SK-N-SH treated with all-trans-retinoic acid at 6 μM for 48 hours (cell line): ENCODE measurements at places on chromosomes 6 and 20.
A peak's percentile ranks its signal among the peaks of the same experiment; 100 is the strongest.

- ATAC-seq: no peak
Measured at GRCh38 chr6:108920751-108921150, 72.5 kb downstream of the ARMC2 start.

DNA sequence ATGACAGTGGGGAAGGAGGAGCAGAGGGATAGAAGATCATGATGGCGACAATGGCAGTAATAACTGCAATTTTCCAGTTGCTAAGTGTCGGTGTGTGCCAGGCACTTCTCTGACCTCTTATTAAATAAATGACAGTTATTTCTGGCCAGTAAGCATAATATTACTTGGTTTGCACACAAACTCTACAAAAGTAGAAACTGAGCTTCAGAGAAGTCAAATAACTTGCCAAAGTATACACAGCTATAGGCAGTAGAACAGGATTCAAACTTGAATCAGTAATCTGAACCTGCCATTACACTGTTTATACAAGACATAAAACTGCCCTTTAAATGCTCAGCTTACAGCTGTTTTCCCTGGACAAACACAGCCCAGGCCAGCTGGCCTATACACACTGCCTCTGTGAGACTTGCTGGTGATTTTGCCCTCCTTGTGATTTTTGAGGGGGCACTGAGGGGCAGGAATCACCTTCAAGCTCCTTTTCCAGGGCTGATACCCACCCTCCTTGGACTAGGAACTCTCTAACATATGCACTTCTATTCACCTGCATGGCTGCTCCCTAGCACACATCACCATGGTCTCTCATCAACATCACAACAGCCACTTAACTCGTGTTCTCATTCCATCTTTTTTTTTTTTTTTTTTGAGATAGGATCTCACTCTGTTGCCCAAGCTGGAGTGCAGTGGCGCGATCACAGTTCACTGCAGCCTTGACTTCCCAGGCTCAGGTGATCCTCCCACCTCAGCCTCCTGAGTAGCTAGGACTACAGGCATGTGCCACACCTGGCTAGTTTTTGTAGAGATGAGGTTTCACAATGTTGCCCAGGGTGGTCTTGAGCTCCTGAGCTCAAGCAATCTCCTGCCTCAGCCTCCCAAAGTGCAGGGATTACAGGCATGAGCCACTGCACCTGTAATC lies 63.6 kb downstream of the SLC23A2 start:
- ATAC-seq: no peak

- ATAC-seq: no peak
Measured at GRCh38 chr6:3875486-3875885, 26.3 kb downstream of the FAM50B start.

DNA sequence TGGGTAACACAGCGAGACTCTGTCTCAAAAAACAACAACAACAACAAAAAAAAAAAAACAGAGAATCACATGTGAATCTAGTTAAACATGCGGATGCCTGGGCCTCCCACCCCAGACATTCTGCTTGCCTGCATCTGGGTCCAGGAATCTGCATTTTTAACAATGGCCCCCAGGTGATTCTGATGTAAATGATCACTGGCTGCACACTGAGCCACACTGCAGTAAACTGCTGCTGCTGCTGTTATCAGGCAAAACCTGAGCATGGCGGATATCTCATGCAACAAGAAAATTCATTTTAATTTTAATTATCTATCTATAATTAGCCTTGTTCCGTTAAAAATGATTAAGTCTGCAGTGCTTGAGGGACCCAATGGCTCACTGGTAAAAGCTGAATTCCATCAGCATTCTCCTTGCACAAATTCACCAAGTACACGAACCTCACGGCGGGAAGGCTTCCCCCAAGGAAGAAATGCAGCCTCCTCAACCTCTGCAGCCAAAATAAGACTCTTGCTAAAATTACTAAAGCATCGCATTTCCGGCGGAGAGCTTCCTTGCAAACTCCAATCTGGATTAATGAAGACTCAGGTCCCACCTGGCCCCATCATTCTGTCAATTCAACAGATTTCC lies 81.6 kb upstream of the SNX9 start:
- ATAC-seq: no peak

DNA sequence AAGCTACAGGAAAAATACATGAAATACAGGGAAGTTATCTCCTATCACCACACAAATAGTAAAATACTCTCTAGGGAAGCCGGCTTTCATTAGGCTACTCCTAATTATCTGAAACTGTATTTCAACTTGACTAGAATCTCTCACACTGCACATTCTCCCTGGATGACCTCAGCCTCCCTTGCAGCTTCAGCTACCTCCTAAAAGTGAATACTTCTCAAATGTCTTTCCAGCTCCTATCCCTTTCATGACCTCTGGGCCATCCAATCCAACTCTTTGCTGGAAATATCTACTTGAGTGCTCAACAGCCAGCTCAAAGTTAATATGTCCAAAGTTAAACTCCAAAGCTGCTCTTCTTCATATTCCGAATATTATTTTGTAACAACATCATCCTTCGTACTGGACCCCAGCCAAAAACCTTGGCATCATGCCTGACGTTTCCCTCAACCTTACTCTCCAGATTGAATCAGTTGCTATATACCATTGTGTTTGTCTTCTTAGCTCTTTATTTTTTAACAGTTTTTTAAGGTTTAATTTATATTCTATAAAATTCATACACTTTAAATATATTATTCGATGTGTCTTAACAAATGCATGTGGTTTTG lies 29.4 kb upstream of the KIF6 start:
- ATAC-seq: no peak

DNA sequence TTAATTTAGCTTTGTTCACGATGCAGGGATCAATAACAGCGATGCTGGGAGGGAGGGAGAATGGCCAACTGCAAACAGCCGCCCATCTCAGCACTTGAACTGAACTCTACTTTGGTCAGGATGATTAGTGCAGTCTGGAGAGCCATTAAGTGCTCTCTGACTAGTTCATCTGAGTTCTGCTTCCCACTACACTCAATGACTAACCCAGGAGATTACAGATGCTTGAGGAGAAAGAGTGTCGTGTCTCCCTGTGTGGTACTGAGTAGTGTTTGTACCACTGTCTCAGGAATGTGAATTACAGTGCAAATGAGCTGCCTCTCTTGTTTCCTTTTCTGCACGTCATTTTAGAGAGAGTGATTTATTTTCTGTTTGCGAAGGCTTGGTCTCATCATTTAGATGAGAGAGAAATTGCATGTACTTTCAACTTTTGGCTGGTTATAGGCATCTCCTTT lies 23.5 kb downstream of the CARMIL1 start:
- peak; percentile 96 for ATAC-seq

DNA sequence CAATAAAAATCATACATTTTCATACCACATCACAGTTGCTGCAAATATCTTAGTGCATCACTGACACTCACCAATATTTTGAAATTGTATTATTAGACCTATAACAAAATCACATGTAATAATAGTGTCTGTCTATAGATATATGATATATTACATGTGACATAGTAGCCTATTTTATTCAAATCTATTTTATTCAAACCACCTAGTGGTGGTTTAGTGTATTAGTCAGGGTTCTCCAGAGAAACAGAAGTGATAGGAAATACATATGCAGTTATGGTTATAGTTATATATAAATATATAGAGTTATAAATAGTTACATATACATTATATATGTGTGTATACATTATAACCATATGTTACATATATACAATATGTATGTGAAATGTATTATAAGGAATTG lies 366.5 kb upstream of the ARID1B start:
- no peak for ATAC-seq

- peak; percentile 99 for ATAC-seq
Measured at GRCh38 chr20:33697129-33697528, 10.9 kb upstream of the E2F1 start.

GRCh38 chr6:27810768-27811450 lies 101.3 kb downstream of the OR2B2 start:
- no peak for ATAC-seq

DNA sequence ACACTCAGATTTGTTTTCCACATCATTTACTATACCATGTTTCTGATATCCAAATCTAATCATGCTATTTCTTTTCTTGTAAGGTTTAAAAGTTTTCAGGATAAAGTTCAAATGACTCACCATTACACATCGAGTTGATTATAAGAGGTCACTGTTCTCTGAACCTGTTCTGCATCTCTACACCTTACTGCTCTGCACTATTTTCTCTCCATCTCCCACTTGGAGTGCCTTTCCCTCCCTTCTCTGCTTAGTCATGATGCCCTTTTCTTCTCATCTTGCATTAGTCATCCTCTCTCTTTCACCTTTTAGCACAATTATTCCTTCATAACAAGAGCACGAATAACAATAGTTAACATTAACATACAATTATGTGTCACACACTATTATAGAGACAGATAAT lies 37.5 kb upstream of the FUT9 start:
- ATAC-seq: no peak

GRCh38 chr6:29011276-29011734 lies 6.2 kb upstream of the ZNF311 start:
- ATAC-seq: peak; percentile 95

- peak; percentile 73 for ATAC-seq
Measured at GRCh38 chr6:101402622-101403031, 9.1 kb downstream of the GRIK2 start.

DNA sequence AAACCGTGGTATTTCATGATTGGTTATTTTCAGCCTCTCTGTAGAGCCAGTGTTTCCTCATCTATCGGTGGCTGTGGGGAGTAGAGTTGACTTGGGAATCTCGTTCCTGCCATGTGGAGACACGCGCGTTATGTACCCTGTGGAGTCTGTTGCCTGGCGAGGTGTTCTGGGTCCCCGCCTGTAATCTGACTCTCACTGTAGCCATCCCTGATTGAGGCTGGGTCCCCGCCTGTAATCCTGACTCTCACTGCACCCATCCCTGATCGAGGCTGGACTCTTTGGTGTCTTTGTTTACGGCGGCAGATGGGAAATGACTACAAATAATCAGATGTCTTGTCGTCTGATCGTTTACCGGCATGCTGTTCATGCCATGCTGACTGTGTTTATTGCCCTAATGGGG lies 153.9 kb downstream of the DTNBP1 start:
- ATAC-seq: no peak

DNA sequence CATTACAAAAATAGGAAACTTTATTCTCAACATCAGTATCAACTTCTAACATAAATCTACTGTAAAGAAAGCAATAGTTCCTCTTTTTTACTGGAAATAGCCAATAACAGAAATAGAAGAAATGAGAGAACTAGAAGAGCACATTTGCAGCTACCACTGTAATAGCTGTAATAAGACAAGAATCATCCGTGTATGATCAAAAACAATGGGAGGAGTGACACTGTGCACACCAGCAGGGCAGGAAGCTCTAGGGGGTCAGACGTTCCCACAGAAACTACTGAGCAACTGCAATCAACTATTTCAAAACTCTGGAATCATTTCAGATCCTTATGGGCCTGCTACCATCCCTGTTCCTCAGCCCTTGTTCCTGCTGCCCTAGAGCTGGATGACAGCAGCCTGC lies 43.7 kb downstream of the NINL start:
- no peak for ATAC-seq

- no peak for ATAC-seq
Measured at GRCh38 chr20:23753194-23753548, 2.4 kb upstream of the CST1 start.

DNA sequence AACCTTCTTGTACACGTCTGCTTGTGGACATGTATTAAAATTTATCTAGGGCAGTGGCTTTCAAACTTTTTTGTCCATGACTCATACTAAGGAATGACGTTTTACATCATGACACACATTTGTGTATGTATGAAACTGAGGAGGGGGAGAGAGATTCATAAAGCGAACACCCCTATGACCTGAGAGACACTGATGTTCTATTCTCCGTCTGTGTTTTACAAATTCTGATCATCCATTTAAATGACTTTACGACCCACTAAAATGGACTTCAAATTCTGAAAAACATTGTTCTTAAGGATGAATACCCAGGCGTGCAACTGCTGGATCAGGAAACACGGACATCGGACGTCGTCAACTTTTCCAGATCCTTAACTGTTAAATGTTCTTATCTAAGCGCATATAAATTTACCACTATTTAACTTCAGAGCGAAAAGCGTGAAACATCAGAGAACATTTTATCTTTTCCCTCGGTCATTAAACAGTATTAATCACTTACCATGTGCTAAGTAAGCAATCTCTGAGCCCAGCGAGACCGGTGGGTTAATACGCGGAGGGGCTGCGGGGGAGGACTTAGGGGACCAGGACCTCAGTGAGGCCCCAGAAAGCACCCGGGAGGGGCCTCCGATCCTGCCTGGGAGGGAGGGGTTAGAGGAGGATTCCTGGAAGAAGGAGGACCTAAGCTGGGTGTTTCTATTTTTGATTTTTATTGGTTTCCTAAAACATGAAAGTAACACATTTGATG lies 1.2 kb downstream of the PLAGL1 start:
- peak; percentile 57 for ATAC-seq

GRCh38 chr20:41072915-41073314 lies 44.3 kb downstream of the TOP1 start:
- no peak for ATAC-seq

- ATAC-seq: no peak
Measured at GRCh38 chr6:88459189-88459588, 293.0 kb upstream of the CNR1 start.

DNA sequence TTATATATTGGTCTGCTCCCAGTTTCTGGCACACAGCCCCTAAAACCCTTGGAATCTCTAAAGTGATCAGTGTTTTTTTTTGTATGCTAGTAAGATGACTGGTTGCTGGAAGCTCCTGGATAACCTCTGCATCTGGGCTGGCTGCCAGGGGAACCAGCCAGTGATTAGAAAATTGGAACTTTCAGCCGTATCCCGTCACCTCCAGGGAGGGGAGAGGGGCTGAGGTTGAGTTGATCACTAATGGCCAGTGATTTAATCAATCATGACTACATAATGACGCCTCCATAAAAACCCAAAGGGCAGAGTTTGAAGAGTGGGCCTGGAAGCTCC lies 48.0 kb upstream of the NOP56 start:
- ATAC-seq: no peak

DNA sequence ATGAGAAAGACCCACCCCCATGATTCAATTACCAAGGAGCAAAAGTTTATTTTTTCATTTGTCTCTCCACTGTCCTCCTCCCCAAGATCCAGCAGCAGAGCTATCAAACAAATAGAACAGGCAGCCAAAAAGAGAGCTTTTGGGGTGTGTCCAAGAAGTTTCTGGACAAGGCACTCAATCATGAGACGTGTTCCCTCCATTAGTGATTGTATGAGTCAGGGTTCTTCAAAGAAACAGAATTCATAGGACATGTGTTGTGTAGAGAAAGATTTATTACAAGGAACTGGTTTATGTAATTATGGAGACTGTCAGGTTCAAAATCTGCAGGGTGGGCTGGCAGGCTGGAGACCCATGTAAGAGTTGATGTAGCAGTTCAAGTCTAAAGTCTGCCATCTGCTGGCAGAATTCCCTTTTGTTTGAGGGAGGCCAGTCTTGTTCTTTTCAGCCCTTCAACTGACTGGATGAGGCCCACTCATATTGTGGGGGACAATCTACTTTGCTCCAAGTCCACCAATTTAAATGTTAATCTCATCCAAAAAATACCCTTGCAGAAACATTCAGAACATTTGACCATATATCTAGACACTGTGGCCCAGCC lies 248.1 kb upstream of the OPRM1 start:
- peak; percentile 60 for ATAC-seq

DNA sequence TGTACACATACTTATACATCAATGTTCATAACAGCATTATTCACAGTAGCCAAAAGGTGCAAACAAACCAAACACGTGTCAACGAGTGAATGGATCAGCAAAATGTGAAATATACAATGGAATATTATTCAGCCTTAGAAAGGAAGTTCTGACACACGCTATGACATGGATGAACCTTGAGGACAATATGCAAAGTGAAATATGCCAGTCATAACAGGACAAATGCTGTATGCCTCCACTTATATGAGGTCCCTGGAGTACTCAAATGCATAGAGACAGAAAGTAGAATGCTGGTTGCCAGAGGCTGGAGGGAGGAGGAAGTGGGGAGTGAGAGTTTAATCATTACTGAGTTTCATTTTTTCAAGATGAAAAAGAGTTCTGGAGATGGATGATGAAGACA lies 37.8 kb upstream of the IGF2R start:
- no peak for ATAC-seq
